ENCODE measurements at places on chromosomes 12 and 14.

DNA sequence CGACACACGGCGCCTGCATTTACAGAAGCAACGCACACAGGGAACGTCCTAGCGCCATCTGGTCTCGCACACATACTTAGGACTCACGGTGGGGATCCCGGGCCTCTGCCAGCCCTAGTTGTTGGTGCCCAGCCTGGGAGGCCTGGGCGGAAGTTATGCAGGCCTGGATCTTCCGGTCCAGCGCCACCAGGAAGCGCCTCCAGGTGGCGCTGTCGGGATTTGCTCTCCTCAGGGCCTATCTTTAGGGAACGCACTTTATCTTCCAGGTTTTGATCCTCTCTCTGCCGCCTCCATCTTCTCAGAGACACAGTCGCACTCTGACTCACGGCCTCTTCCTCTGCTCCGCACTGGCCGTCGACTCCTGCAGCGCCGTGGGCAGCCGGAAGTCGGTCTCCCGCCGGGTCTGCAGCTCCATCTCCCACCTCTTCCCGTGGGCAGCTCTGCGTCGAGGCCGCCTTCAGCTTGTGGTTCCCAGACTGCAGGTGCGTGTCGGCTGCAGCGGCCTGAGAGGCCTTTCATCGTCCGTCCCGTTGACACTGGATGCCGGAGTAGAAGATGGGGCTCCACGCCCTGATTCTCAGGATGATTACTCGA is 760.4 kb downstream of the TMEM121 start:
- peak; percentile 23 for DNase-seq

GRCh38 chr14:91243074-91243471 is 1.4 kb downstream of the GPR68 start:
- no peak for DNase-seq

DNA sequence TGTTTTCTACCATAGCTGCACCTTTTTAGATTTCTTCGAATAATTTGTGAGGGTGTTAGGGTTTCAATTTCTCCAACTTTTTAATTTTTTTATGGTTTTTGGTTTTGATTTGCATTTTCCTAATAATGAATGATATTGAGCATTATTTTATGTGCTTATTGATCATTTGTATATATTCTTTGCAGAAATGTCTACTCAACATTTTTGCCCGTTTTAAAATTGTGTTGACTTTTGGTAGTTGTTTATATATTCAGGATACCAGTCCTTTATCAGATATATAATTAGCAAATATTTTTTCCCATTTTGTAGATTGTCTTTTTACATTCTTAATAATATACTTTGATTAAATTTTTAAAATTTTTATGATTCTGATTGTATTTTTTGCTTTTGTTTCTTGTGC is 306.7 kb downstream of the LRFN5 start:
- no peak for DNase-seq

GRCh38 chr14:76257842-76258397 is 106.2 kb downstream of the GPATCH2L start:
- DNase-seq = no peak

DNA sequence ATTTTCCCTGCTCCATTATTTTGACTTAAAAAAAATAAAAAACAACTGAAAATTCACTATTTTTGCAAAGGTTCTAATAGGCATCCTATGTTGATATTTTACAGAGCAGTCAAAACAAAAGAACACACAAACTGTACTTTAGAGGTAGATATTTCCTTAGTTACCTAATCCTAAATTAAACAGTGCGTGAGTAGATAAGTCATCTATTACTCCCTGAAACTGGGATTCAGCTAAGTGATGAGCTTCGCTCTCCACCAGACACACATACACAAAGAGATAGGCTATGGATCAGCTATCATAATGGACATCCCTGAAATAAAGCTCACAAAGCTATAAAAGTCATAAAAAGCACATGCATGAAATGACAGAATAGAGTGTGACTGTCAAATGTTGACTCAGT is 398.7 kb downstream of the SOX5 start:
- DNase-seq = no peak

GRCh38 chr12:26122681-26123481 is 2.0 kb downstream of the BHLHE41 start:
- peak; percentile 27 for DNase-seq

- DNase-seq = no peak
These were observed 80.8 kb downstream of the GPR65 start for GRCh38 chr14:88085736-88086135.

- DNase-seq = no peak
These were observed 31.2 kb upstream of the CHPT1 start for GRCh38 chr12:101666052-101666728.

DNA sequence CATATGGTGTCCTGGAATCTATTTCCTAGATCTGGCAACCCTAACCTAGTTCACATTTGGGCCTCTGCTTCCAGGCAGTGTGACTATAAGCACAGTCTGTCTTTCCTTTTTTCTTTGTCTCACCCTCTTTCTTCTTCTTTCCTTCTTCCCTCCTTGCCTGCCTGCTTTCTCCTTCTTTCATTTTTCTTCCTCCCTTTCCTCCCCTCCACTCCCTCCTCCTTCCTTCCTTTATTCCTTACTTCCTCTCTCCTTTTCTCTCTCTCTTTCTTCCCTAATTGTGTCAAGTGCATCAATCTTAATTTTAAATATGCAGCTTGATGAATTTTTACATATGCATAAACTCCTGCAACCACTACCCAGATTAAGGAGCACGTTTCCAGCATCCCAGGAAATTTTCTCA is 4.6 kb upstream of the DAO start:
- no peak for DNase-seq

DNA sequence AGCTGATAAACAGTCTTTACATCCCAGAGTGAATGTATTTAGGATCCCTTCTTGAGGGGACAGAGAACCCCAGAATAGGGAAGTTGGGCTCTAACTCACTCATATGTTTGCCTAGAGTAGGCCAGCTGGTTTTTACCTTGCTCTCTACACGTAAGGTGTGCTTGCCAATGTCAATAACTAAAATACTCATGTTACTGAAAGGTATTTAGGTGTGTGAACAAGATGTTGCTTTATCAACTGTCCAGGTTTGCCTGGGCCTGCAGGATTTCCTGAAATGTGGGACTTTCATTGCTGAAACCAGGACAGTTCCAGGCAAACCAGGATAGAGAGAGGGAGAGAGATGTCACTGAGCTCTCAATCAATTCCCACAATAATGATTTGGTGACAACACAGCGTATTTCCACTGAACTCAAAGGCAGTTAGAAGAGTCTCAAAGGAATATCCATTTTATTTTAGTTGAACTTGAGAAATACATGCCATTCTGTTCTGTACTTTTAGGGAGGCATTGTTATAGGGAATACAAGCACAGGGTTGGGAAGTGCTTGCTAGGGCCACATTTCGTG is 171.7 kb downstream of the NRXN3 start:
- no peak for DNase-seq

GRCh38 chr14:29321646-29322045 is 555.1 kb downstream of the FOXG1 start:
- DNase-seq = no peak

- no peak for DNase-seq
These were observed 29.4 kb upstream of the KCNA5 start for GRCh38 chr12:5014269-5014668.

DNA sequence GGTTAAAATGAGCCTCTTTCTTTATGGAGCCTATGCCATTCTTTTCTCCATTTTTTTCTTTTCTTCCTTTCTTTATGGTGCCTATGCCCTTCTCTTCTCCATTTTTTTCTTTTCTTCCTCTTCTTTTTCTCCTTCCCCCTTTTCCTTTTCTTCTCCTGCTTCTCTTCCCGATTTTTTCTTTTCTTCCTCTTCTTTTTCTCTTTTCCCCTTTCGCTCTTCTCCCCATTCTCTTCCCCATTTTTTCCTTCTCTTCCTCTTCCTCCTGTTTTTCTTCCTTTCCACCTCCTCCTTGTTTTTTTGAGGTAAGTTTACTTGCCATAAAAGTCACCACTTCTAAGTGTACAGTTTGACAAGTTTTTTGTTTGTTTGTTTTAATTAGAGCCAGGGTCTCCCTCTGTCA is 50.1 kb downstream of the KIAA0586 start:
- DNase-seq = no peak

- no peak for DNase-seq
These were observed 409.2 kb upstream of the TMPO start for GRCh38 chr12:98106031-98106683.

DNA sequence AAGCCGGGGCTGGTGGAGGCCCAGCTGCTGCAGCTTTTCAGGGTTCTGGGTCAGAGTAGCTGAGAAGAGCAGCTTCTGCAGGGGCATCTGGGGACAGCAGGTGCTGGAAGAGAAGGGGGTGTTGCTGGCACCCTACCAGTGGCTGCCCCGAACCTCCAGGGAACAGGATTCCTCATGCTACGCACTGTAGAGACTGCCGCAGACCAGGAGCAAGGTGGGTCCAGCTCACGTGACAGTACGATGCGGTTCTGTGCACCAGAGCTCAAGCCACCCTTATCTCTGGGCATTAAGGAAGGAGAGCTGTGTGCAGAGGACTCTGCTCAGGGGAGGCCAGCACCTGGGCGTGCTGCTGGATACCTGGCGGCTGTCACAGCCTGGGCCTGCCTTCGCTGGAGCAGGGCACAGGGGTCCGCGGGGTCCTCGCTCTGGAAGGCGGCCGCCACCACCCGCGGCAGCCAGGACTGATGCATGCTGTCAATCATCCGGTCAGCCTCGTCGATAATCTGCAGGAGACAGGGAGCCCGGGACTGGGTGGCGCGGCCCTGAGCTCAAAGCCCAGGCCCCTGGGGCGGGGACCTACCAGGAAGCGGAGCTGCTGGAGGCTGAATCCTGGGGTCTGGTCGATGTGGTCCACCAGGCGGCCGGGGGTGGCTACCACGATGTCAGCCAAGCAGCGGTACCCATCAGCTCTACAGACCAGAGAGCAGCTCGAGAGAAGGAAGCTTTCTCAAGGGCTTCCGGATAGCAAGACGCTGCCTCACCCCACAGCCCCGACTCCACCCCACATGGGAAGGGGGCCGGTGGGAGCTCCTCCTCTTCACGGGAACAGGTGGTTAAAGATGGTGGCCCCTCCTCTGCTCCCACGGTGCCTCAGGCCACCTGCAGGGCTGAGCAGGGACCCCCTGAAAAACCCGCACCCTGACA is 2.9 kb downstream of the DDX51 start:
- DNase-seq = no peak

DNA sequence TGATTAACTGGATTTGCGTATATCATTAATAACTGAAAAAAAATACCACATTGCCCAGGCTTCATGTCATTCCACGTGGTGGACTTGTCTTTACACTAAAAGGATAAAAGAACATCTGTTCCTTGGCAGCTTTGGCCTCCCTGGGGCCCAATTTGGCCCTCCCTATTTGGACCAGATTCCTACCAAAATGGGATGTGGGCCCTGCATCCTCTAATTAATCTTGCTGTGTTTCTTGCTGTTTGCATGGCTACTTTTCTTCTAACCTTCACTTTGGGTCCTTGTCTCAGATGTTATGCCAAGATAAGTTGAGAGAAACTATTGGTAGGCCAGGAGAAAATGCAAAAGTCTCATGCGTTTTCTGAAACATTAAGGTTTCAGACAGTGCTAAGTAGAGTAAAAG is 57.5 kb downstream of the PTHLH start:
- DNase-seq = no peak

GRCh38 chr12:128876559-128876958 is 23.3 kb downstream of the GLT1D1 start:
- no peak for DNase-seq

- no peak for DNase-seq
These were observed 28.3 kb downstream of the DYNC1H1 start for GRCh38 chr14:101992708-101993107.

- no peak for DNase-seq
These were observed 39.2 kb upstream of the EEA1 start for GRCh38 chr12:92968176-92968813.

DNA sequence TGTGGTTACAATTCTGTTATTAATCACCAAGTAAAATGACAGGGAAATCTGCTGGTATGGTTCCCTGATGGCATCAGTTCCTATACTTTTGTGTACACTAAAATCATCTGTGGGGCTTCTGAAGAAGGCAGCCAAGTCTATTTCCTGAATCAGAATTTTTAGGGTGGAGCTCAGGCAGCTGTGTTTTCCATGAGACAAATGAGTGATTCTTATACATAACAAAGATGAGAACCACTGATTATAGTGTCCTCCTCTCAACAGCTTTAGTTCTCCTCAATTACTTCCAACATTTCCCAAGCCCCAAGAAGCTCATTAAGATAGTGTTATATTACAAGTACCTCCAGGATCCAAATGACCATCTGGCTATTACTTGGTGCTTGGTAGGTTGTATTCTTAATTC is 64.5 kb upstream of the USP44 start:
- no peak for DNase-seq

DNA sequence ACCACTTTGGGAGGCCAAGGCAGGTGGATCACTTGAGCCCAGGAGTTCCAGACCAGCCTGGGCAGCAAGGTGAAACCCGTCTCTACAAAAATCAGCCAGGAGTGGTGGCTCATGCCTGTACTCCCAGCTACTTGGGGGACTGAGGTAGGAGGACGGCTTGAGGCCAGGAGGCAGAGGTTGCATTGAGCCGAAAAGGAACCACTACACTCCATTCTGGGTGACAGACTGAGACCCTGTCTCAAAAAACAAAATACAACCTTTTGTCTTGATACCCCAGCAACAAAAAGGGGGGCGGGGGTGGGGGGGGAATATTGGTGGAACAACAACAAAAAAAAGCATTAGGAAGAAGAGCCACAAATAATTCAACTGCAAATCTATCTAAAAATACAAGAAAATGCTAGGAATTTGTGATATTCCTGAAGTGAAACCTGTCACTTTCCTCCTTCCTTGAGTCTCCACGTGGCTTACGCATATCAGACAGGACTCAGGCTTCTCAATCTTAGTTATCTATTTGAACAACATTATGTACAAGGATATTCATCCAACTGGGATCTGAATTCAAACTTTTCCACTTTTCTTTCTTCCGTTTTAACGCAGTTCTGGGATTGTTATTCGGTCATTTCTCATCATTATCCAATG is 1.3 kb downstream of the R3HDM2 start:
- no peak for DNase-seq

DNA sequence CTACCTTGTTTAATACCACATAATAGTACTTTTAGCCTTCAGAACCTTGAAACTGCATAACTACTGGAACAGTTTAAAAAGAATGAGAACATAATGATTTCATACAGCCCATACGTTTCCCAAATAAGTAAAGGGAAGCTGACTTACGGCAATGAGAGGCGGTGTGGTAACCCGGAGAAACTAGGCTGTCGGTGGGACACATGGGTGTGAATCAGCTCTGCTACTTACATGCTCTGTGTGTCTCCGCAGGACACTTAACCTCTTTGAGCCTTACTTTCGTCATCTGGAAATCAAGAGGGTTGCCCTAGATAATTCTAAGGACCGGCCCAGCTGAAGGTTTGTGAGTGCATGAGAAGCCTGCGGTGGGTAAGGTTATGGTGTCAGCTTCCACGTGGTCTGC is 49.3 kb upstream of the PLEKHG3 start:
- no peak for DNase-seq

Data from stimulated activated naive CD8-positive, alpha-beta T cell treated with anti-CD3 and anti-CD28 coated beads, Interleukin-15, Interleukin-2, amounts not matched to agents 100 U/mL and 50 U/mL, for 24 hours (primary cell).